ENCODE measurements at places on chromosomes 6 and 20.

GRCh38 chr6:36149476-36149875, 19.2 kb downstream of the MAPK13 start:
- no peak for DNase-seq

DNA sequence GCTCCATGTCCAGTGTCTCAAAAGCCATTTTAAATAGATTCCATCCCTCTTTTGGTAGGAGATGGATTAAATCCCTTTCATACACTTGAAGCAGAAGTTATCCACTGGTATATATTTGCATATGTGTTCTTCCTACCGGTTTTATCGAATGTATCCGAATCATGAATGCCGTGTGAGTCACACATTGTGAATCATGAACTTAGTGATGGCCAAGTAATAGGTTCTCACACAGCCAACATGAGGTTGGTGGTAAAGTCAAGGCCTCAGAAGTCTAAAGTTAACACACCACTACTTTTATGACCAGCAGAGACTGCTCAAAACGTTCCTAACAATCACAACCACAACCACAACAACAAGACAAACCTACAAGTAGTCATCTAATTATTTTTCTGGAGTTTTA, 345.5 kb downstream of the THBS2 start:
- DNase-seq: no peak

GRCh38 chr6:155319902-155320301, 5.6 kb upstream of the TFB1M start:
- no peak for DNase-seq

DNA sequence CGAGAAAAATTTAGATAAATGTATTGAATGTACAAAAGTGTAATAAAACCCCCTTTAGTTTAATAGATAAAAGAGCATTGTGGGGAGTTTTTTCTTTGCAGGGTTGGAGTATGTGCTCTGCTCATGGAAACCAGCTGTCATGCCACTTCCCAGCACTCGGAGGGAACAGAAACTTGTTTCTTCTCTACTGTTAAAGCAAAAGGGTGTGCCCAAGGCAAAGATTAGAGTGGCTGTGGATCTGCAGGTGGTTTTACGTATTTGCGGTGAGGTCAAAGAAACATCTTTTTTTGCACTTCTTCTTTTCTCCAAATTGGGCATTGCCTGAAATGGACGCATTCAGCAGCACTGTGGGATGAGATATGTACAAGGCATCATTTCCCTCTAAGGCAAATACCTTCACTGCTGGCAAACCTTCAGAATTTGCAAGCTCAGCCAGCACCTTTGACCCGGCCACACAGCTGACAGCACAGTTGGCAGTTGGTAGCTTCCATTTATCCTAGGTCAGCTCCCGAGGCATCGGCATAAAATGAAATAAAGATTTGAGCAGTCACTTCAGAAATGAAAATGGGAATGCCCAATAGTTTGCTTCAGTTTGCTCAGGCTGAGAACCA, 178.4 kb upstream of the EYA4 start:
- no peak for DNase-seq

GRCh38 chr6:112626468-112627082, 279.4 kb downstream of the RFPL4B start:
- DNase-seq: no peak

DNA sequence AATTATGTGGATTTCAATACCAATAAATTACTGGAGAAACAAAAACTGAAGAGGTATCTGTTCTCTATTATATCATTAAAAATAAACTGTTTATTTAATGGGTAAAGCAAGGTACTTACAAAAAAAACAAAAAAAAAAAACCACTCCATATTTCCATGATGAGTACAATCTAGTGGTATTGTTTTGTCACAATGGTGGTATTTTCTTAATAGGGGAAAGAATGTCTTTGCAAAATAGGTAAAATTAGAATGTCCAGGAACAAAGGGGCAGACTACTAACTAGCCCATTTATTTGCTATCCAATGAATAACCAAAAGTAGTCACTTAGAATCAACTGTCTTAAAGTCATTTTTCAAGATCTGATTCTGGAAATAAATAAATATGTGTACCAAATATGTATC, 92.0 kb downstream of the ARHGAP18 start:
- no peak for DNase-seq

DNA sequence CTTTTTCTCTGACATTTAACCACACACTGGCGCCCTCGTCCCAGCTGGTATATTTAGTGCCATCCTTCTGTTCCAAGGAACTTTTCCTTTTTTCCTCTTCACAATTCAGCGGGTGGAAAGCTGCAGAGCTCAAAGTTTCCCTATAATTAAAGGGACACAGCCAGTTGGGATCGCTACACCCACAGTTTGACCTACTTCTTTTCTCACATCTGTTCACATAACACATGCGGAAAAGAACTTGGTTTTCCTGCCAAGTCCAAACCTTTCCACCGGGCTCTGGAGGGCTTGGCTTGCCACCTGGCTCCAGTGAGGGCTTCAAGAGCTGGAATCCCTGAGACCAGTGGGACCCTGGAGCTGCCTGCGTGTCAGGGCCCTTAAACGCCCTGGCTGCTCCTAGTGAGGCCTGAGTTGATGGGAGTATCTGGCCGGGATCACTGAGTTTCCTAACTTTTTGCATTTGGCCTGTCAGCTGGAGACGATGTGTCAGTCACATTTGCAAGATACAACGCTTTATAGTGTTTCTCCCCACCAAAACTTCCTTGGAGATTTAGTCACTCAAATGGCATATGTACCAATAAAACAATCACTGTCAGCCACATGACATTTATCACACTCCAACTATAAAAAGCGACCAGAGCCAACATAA, 176.0 kb downstream of the SASH1 start:
- no peak for DNase-seq

Data from NK-92 treated with Interleukin-12 subunit alpha and Interleukin-12 subunit beta, amount 100 ng/mL, for 24 hours (cell line).